ENCODE measurements at places on chromosomes 7 and 10.

- DNase-seq: no peak
These were observed 136.7 kb downstream of the KIF20B start for GRCh38 chr10:89838044-89838615.

DNA sequence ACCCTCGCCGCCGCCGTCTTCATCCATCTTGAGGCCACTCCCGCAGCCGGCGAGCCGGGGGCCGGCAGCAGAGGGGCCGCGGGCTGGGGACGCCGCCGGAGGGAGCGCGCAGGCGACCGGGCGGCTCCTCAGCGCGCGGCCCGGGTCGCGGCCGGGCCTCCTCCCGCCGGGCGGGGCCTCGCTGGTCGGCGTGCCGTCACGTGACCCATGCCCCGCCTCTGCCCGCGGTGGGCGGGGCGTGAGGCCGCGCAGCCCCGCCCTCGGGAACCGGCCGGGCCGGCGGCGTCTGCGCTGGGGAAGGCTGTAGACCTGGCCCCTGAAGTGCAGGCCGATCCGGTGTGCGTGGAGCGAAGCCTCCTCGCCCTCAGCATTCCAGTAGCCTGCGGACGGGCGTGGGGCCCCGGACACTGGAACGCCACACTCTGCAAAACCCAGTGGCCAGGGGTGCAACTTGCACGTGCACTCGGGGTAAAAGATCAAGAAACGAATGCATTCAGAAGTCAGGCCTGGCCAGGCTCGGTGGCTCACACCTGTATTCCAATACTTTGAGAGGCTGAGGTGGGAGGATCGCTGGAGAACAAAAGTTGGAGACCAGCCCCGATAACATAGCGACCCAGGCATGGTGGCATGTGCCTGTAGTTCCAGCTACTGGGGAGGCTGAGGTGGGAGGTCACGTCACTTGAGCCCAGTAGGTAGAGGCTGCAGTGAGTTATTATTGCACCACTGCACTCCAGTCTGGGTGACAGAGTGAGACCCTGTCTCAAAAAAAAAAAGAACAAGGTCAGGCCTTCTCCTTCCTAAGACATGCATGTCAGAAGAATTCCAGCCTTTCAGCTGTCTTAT is at the start of gene CYTH3:
Gene CYTH3 (minus strand): TSS at position 144 of the 843 bp plus-strand sequence. CDS start 117 bp downstream, at position 27.
- peak; percentile 83 for DNase-seq

DNA sequence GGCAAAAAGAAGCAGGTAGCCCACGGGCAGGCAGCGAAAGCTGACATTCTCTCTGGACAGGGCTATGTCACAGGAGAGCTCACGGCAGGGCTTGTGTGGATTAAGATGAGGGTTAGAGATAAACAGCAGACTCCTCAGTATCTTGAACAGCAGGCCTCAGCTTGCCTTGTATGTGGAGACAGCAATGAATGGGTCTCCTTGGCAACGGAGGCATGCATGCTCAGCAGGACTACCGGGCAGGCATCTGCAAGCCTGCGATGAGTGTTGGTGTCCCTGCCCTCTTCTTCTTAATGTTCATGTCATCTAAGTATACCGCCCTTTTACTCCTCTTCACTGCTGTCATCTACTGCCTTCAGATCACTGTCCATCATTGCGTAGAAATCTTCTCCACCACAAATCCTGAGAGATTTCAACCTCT is 81.9 kb upstream of the C1GALT1 start:
- DNase-seq: no peak

DNA sequence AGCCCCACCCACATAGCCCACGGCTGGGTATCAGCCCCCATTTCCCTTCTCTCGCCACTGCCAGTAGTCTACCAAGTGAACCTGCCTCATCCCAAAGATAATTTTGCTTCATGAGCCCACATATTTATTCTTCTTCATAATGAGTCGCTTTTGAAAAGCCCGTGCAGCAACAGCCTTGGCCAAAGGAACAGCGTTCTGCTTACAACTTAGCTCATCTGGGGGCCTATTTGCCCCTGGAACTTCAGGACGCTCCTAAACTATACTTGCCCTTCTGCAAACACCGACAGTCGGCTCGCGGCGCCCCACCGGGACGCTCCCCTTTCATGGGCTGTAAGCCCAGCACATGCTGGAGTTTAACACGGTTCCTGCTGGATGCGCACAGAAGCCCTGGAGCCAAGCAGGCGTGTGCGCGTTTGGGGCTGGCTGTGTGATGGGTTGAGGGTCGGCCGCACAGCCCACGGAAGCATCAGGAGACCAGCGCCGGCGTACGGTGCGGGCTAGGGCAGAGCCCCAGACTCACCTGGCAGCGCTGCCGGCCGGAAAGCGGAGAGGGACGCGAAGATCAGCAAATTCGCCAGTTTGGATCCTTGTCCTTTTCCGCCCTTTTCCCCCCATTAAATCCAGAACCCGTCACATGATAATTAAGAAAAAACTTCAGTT is 370 bp downstream of the TMEM60 start:
- DNase-seq: no peak

DNA sequence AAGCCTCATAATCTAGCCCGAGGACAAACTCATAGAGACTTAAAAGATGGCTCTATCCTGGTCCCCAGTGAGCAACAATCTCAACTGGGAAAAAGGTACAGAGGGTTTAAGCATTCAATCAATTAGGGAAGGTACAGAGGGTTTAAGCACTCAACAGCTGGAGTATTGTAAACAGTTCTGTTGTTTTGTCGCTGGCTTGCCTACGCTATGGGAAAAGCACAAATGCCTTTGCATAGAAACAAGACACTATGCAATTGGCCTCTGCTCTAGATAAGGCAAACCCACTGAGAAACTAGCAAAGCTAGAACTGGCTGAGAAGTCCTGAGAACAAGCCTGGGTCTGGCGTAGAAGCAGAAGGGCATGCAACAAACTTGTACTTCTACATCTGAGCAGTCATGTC is 69.3 kb downstream of the GFRA1 start:
- DNase-seq: no peak

GRCh38 chr7:2701832-2702593 is 14.0 kb downstream of the AMZ1 start:
- DNase-seq: peak; percentile 37

- no peak for DNase-seq
These were observed 3.4 kb upstream of the TCF7L2 start for GRCh38 chr10:112946649-112947048.

DNA sequence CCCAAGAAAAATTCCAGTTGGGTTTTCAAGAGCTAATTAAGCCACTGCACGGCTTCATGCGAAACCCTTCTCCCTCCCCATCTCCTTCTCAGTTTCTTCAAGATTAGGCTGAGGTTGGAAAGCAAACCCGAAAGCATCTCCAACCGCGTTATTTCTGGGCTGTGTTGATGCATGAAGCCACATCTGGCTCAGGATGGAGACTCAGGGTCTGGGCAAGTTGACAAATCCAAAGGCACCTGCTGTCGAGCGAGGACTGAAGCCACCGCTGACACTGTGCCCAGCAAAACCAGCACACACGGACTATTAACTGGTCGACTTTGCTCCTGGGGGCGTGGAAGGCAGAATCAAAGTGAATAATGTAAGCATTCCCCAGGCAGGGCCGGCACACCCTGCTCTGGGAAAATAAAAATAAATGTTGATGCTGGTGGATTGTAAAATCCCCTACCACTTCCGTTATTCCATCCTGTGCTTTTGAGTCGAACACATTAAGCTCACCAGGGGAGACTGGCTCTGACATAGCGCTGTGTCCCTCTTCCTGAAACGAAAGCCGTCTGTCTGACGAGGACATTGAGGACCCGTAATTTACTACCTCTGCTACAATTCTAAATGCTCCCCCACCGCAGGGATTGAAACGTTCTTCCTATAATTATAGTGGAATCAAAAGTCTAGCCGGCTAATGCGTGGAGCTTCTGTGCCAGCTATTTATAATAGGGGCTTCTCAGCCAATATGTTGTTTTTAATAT is 269.8 kb downstream of the ADARB2 start:
- no peak for DNase-seq

DNA sequence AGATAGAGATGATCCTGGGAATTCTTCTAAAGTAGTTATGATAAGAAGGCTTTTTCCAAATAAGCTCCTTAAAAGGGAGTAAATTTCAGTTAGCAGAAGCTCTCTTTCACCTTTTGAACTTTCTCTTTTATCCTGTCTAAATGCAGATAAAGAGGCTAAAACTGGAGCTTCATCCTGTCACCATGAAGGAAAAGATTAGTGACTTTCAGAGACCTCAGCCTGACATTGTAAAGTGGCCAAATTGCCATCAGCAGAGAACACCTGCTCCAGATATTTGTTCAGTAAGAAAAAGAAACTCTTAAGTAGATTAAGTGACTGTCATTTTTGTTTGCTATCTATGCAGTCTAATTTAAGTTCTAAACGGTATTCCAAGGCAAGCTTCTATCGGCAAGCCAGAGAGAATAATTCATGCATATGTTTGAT is 18.3 kb downstream of the VWDE start:
- no peak for DNase-seq

GRCh38 chr10:73182568-73182967 is 14.6 kb downstream of the FAM149B1 start:
- DNase-seq: peak; percentile 64

- peak; percentile 90 for DNase-seq
These were observed 164.0 kb downstream of the FANK1 start for GRCh38 chr10:126060261-126060931.

GRCh38 chr7:137943132-137943551 is 58.7 kb downstream of the CREB3L2 start:
- peak; percentile 96 for DNase-seq

- DNase-seq: no peak
These were observed 18.8 kb downstream of the FIGNL1 start for GRCh38 chr7:50431316-50431715.

- no peak for DNase-seq
These were observed 321.4 kb downstream of the CDK14 start for GRCh38 chr7:90917539-90917938.

DNA sequence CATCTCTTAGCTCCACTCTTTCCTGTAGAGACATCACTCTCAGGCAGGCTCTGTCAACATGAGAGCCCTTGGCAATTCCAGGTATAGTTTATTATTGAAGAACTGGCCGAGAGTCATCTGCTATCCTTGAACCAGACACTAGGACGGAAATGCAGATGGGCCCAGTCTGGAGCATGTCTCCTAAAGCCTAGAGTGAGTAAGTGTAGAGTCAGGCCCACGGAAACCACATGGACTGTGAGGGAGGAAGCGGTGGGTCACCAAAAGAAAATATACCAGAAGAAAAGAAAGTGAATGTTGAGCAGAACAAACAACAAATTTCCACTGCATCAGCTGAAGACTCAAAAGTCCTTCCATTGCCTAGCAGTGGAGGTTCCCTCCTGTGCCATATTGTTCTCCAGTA is 15.7 kb upstream of the RELN start:
- DNase-seq: no peak

DNA sequence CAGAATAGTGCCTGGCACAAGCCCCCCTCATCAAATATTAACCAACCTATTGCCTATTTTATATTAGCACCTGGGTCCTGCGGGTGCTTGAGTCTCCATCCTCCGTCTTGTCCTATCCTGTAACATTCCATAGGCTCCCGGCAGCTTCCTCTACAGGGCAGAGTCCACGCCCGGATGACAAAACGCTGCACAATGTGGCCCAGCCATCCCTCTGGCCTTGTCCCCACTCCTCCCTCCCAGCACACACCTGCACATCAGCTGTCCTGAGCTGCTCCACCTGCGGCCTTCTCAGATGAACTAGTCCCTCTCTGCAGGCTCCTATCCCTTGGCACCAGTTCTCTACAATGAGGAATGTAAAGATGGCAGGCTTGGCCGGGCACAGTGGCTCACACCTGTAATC is 153.5 kb upstream of the PDE1C start:
- no peak for DNase-seq

GRCh38 chr7:84948634-84949033 is 238.2 kb downstream of the SEMA3D start:
- peak; percentile 4 for DNase-seq

- no peak for DNase-seq
These were observed 153.0 kb upstream of the RHEB start for GRCh38 chr7:151672716-151673115.

DNA sequence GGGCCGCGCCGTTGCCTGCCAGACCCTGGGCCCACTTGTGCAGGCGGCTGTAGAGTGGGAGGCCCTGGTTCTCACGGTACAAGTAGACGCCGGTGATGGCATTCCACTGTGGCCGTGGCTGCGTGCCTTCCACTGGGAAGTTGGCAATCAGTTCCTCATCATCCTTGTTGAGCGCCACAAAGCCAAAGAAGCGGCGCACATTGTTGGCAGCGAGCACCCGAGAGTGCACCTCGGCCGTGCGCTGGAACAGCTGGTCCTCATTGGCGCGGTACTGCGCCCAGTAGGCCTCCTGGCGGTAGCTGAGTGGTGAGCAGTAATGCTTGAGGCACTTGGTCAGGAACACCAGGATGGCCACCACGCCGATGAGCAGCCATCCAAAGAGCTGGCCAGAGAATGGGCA is 5.0 kb downstream of the CALHM2 start:
- DNase-seq: no peak

DNA sequence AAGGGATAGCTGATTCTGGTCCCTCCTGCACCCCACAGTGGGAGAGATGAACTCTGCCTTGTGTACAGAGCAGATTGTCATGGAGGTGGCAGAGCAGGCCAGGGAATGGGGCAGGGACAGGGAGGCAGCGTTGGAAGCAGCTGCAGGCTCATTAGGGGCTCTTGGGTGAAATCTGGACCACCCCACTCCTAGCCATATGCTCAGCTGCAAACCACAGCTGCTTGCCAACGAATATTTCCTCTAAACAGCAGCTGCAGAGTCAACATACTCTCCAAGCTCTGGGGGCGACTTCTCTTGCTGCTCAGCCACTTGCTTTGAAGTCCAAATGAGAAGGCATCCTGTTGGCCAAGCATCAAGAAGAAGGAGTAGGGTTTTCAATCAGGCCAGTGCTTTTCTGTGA is 302.3 kb upstream of the AUTS2 start:
- no peak for DNase-seq

- DNase-seq: no peak
These were observed 108.9 kb downstream of the COL13A1 start for GRCh38 chr10:69910561-69910960.

DNA sequence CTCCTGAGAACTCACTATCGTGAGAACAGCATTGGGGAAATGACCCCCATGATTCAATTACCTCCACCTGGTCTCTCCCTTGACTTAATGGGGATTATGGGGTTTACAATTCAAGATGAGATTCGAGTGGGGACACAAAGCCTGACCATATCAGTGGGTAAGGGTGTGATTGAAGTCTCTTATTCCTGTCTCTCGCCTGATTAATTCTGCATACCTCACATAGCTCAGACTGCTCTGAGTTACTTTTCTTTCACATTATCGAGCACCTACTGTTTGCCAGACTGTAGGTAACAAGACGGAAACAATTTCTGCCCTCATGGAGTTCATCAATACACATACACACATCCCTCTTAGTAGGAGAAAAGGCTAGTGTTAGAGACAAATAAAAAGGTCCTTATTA is 25.0 kb downstream of the CISD1 start:
- no peak for DNase-seq
